ENCODE measurements at places on chromosomes 12 and 14.

DNA sequence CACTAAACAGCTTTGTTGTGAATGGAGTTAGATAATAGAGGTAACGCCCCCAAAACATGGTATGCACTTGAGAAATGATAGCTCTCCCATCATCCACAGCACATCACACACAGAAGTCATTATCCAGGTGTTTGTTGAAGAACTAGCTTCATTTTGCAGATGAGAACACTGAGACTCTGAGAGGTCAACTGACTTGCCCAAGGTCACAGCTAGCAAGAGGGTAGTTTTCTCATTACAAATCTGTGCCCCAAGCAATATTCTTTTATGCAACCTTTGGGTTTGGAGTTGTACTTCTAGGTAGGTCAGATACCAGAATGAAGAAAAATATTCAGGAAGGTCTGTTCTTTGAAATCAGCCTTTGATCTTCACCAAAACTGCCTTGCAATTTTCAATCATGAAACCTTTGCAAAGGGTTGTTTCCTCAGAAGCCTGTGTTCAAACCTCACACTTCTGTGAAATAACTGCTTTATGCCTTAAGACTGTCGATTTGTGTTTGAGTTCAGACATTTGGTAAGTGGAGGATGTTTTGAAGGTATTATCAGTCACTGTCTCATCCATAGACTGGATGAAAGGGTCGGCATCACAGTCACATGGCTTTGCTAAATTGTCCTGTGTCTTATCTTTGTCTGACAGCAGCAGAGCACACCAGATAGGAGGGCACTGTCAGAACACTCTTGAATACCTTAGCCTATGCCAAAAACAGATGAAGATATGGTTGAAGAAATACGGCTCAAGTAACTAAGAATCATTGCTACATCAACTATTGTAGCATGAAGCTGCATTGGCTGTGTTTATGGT lies 233.2 kb upstream of the BTG1 start:
- no peak for DNase-seq

DNA sequence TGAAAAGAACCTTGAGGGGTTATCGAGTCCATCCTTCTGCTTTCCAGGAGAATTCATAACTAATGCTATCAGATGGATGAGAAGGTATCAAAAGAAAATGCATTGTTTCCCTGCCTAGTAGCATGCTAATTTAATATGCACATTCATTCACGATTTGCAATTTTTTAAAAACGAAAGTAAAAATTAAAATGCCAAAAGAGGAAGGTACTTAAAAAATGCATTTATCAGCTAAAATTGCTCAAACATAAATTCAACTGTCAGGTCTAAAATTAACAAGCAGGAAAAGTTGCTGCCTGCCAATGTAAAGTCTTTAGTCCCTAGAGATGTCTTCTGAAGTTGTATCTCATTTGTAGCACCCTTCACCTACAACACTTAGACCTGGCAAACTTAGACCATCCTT lies 7.9 kb downstream of the ATF7 start:
- no peak for DNase-seq

- DNase-seq, result no peak
Measured at GRCh38 chr14:63638493-63638892, 3.2 kb downstream of the WDR89 start.

- no peak for DNase-seq
Measured at GRCh38 chr12:115835445-115835844, 442.0 kb downstream of the MED13L start.

- no peak for DNase-seq
Measured at GRCh38 chr12:78155546-78155945, 324.9 kb downstream of the NAV3 start.

DNA sequence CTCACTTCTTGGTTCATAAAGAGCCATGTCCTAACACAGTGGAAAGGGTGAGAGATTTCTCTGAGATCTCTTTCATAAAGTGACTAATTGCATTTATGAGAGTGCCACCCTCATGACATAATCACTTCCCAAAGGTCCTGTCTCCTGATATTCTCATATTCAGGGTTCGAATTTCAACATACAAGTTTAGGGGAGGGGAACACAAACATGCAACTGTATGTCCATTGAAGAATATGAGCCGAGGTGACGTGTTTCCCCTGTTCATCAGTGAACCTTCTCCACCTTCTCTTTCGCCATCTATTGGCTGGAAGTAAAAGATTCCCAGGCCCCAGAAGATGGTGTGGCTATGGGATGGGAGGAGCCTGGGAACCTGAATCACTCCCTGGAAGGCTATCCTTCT lies 354.2 kb upstream of the ATP2B1 start:
- DNase-seq, result no peak

DNA sequence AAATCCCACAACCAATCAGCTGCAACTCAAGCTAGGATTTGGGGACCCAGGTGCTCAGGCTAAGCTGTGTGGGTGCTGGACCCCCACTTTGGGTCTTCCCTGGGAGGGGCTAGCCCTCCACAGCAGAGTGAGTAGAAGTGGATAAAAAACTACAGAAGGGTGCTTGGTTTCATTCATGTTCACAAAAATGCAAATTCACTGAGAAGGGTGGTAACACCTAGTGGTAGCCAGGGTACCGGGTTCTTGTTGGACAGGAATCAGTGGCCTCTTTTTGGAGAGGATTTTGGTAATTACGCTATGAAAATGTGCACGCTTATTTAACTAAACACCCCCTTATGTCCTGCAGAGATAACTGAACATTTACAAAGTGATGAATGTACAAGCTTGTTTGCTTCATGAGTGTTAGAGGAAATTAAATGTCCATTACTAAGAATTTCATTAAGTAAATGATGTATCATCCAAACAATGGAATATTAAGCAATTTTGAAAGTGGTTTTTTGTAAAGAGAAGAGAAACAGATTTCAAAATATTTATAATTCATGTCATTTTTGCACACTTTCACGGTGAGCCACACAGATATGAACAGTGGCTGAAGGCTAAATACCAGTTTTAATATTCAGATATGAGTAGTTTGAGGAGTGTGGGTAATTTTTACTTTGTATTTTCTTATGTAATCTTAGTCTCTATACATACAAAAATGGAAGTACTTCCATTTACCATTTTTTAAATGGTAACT lies 78.3 kb downstream of the DDX51 start:
- no peak for DNase-seq

GRCh38 chr14:34912182-34912581 lies 37.0 kb upstream of the BAZ1A start:
- no peak for DNase-seq

DNA sequence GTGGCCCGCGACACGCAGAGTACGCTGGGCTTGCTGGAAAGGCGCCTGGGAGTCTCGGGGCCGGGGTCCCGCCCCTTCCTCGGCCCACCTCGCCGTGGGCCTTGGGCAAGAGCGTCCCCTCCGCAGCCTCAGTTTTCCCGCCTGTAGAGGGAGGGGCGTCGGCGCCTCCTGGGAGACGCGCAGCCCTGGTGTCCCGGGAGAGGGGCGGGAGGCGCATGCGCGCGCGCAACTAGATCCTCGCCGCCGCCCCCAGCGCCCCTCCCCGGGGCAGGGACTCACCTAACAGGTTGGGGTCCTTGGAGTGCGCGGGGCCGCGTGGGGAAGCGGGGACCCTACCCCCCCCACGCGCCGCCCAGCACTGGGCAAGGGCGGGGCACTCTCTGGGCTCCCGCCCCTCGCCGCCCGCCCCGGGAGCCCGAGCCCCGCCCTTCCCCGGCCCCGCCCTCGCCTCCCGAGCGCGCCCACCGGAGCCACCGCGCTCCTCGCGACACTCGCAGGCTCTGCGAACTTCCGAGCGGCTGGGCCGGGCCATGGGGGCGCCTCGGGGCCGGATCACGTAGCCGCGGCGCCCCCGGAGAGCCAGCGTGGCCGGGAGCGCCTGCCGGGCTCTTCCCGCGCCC lies at the start of gene KIF26A:
Gene KIF26A, plus strand, starts transcription at position 490 of the 620 bp plus-strand sequence. CDS start 136 bp downstream, outside the sequence.
- DNase-seq, result no peak

- DNase-seq, result no peak
Measured at GRCh38 chr14:21083565-21084325, 13.6 kb downstream of the ARHGEF40 start.

- DNase-seq, result no peak
Measured at GRCh38 chr12:14148489-14149270, 167.3 kb upstream of the GRIN2B start.

GRCh38 chr12:14514946-14515345 lies 52.7 kb downstream of the PLBD1 start:
- DNase-seq, result no peak

DNA sequence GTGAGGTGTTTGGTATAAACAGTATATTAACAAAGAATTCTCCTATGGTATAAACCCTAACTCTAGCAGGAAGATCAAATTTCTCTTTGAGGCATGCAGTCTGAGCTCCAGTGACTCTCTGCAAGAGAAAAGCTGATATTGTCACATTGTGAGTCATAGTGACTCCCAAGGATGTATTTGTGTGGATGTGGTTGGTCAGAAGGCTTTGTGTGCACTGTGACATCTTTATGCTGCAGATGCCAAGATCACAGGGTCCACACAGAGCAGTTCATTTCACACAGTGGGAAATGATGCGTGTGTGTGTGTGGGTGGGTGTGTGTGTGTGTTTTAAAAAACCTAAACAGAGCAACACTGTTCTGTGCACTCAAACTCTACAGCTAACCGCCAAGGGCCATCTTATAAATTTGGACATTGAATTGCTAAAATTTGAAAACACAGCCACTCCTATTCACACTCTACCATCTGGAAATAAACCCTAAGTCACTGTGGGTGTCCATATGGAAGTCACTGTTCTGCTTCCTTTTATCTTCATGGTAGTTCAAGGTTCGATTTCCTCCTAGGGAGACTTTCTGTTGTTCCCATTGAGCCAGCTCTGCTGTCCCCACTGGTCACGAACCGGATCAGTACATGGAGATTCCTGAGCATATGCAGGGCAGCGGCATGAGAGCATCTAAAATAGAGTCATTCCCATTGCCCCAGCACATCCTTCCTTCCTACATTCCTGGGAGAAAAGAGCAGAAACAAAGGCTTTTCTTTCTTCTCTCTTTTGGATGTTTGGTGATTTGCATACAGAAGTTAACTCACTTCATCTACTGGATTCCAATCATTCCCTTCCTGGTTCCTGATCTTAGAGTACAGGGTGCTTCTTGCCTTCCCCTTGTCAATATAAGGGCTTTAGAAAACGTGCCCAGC lies 727.6 kb downstream of the DIO2 start:
- no peak for DNase-seq

GRCh38 chr12:95723693-95724384 lies 66.7 kb downstream of the NTN4 start:
- DNase-seq, result no peak

- DNase-seq, result no peak
Measured at GRCh38 chr14:55926007-55926406, 192.2 kb upstream of the PELI2 start.

Measured in GOT3 (cell line).